Renal cortex interstitium (tissue), 15 donors: ENCODE measurements at places on chromosomes 13 and 19.

DNA sequence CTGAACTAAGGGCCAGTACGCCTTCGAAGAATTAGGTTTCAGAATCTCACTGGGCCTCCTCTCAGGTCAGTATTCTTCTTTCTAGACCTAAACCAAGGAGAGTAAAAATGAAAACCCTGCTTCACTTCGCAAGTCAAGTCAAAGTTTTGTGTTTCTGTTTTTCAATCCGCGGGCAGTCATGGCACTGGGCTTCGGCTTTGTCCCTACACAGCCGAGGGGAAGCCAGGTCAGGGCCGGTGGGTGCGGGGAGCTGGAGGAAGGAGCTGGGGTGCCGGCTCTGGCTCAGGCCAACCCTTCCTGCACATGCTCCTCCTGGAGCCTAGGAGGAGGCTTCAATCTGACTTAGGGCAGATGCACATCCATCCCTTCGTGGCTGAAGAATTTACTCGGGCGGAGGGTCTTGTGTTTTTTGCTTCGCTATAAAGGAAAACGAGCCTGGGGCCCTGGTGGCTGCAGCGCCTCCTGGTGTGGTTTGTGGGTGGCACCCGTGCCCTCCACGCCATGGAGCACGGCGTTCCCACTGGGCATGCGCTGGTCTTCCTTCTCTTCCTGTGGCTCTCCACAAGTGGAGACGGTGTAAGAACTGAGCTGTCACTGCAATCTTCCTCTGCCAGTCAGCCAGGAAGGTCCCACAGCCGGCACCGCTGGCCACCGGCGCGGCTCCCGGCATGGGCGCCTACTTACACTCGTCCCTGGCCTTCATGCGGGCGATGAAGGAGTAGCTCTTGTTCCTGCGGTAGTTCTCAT, 22.5 kb downstream of the C19orf44 start:
- no peak for DNase-seq

DNA sequence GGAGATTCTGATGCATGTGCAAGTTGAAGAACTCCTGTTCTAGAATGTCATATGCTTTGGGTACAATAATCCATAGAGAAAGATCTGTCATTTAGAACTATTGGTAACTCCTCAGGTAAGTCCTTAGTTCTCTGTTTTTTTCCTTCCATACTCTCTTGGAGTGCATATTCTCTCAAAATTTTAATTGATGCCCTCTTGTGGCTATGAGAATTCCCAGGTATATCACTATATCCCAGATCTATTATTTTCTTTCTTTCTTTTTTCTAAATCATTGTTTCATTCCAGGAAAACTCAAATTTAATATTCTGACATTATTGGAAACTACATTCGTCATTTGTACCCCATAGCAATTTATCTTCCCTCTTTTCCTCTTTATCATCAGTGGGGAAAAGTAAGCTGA, 485.4 kb downstream of the KLF5 start:
- no peak for DNase-seq

DNA sequence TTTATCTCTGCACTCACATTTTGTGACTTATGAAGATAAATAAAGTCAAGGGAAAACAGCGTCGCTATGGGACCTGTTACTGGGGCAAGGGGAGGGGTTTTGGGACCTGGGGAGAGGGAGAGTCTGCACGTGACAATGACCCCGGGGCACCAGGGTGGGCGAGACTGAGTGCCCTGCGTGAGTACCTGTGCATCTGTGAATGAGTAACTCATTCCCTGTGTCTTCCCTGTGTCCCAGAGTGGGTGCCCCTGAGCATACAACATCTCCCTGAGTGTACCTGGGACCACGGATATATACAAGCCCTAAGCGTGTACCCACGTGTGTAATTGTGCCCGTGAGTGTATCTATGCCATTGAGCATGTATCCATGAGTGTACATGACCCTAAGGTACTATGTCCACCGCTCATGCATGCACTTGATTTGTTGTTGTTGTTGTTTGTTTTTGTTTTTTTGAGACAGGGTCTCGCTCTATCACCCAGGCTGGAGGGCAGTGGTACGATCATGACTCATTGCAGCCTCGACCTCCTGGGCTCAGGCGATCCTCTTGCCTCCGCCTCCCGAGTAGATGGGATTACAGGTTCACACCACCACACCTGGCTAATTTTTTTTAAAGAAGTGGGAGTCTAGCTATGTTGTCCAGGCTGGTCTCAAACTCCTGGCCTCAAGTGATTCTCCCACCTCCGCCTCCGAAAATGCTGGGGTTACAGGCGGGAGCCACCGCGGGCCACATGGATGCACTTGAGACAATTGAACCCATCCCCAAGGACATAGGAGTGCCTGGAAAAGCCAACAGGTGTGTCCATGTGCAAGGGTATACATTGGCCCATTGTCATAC, 645 bp upstream of the TRAPPC5 start:
- DNase-seq, result no peak

DNA sequence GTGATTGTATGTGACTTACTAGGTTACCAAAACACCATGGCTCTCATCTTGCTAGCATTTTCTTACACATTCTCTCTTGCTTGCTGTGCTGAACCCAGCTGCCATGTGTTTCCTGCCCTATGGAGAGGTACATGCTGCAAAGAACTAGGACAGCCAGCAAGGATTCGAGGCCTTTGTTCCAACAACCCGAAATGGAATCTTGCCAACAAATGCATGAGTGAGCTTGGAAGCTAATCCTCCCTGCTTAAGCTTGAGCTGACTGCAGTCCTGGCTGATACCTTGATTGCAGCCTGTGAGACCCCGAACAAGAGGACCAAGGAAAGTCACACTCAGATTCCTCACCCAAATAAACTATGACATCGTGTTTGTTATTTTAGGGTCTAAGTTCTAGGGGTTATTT, 651.2 kb downstream of the SLITRK6 start:
- DNase-seq, result no peak

- no peak for DNase-seq
Observed at GRCh38 chr13:20405691-20406090, 120.0 kb downstream of the CRYL1 start.
